ENCODE measurements at places on chromosomes 4 and X.

- peak; percentile 37 for DNase-seq
Observed at GRCh38 chr4:101792056-101792590, 1.6 kb downstream of the BANK1 start.

- no peak for DNase-seq
Observed at GRCh38 chr4:147516133-147516532, 35.2 kb downstream of the EDNRA start.

- no peak for DNase-seq
Observed at GRCh38 chrX:110003167-110004156, 548 bp downstream of the TMEM164 start.

DNA sequence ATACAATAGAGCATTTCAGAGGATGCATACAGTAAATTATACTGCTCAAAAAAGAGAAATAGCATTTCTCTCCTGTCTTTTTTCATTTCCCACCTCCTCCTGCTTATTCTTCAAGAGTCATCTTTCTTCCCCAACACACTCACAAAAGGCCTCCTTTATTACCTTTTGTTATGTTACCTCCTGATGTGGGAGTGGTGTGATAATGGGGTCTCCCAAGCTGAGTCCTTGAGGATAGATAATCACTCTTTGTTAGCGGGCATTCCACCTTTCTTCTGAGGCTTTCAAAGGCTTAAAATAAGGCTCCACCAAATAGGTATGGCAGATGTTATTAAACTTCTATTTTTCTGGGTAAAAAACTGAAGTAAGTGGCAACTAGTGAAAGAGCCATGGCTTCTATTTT lies 159.8 kb downstream of the CPEB2 start:
- no peak for DNase-seq

- DNase-seq: no peak
Observed at GRCh38 chr4:73734530-73735001, 5.8 kb upstream of the CXCL8 start.

DNA sequence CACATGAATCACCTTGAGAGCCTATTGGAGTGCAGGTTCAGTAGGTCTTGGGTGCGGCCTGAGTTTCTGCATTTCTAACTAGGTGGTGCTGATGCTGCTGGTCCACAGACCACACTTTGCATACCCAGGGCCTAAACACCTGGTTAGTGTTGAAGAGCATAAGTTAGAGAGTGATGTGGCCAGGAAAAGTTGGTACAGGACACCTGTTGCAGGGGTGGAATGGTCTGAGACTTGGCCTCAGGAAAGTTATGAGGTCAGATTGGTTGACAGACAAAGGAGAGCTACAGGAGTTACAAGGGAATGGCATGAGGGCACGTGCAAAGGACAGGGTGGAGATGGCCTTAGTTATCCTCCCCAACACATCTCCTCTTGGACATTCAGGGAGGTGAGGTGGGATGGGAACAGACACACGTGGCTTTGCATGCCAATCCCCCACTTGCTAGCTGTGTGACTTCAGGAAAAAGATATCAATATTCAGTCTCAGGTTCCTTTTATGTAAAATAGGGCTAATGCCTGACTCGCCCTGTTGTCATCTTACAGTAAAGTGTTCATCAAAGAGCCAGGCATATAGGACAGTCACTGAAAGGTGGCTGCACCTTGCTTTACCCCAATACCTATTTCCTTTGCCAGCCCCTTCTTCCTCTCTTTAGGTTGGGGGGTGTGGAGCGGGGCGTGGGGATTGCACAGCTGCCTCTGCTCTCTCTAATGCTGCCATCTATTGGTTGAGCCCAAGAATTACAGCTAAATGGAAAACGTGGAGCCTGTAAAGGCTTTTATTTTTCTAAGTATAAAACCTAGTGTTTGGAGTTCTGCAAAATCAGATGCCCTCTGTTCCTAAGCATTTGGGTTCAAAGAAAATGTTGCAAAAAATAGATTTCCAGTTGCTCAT lies 47.5 kb downstream of the ATG4A start:
- DNase-seq: peak; percentile 14

DNA sequence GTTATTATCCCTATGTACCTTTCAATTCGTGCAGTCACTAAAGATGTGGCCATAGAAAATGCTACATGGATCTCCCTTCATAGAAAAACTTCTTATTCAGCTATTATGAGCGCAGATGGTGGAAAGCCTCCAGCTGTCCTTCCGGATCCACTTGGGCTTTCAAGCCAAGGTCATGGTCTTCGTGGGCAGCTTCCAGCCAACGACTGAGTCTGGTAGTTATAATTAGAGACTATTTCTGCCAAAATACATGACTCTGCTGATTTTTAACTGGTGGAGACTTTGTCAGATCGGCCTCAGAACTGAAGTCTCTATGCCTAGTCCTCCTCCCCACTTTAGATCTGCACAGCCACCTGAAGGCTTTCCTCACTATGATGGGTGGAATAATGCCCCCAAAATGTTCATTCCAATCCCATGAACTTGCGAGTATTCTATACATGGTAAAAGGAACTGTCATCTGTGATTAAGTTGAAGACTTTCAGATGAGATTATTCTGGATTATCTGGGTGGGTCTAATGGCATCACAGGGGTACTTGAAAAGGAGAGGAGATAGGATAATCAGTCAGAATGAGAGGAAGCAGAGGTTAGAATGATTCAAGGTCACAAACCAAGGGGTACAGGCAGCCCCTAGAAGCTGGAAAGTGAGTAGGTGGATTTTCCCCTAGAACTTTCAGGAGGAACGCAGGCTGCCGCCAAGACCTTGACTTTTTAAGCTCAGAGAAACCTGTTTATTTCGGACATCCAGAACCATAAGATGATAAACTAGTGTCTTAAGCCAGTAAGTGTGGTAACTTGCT lies 171.1 kb upstream of the CXCL13 start:
- no peak for DNase-seq

GRCh38 chr4:102298716-102299115 lies 46.6 kb downstream of the SLC39A8 start:
- no peak for DNase-seq

DNA sequence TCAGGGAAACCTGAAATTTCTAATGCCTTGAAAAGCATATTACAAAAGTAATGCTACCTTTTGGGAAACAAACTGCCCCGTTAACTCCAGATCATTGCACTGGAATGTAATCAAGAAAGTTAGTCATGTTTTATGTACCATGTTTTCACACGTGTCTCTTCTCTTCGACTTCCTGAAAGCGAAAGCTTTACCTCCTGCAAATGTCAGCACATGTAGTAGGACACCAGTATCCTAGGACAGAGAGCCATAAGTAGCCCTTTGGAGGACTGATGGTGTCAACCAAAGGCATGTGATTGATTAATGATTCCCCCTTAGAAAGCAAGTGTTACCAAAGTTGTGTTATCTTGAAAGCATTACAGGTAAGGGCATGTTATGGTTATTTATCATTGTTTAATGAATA lies 8.8 kb upstream of the MND1 start:
- no peak for DNase-seq

- no peak for DNase-seq
Observed at GRCh38 chr4:74715706-74716435, 78.5 kb downstream of the BTC start.

- no peak for DNase-seq
Observed at GRCh38 chr4:58553679-58554078, 1443.5 kb upstream of the IGFBP7 start.

- DNase-seq: no peak
Observed at GRCh38 chr4:2578106-2578505, 41.7 kb downstream of the FAM193A start.

- DNase-seq: no peak
Observed at GRCh38 chr4:104859601-104860237, 287.0 kb upstream of the TET2 start.

DNA sequence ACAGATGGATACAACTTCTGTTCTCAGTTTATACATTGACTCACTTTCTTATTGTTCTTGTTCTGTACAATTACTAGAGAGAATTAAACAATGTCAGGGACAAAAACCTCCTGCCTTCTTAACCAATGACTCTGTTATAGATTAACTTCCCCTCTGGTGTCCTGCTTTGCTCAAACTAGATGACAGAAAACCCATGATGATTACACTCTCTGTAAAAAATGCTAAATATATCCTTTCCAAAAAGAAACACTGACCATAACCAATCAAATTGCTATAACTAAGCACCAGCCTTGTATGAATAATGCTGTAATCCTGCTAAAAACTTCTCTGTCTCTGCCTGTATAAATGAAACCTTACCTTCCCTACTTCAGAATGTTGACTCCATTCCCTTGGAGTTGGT lies 29.8 kb upstream of the IL13RA2 start:
- no peak for DNase-seq

GRCh38 chr4:10006231-10006600 lies 15.1 kb downstream of the SLC2A9 start:
- DNase-seq: peak; percentile 71

GRCh38 chr4:78748381-78748780 lies 27.8 kb upstream of the BMP2K start:
- DNase-seq: no peak

GRCh38 chrX:39519566-39520301 lies 578.0 kb downstream of the BCOR start:
- no peak for DNase-seq

GRCh38 chrX:103464774-103465117 lies 54.5 kb downstream of the RAB40A start:
- DNase-seq: peak; percentile 82

DNA sequence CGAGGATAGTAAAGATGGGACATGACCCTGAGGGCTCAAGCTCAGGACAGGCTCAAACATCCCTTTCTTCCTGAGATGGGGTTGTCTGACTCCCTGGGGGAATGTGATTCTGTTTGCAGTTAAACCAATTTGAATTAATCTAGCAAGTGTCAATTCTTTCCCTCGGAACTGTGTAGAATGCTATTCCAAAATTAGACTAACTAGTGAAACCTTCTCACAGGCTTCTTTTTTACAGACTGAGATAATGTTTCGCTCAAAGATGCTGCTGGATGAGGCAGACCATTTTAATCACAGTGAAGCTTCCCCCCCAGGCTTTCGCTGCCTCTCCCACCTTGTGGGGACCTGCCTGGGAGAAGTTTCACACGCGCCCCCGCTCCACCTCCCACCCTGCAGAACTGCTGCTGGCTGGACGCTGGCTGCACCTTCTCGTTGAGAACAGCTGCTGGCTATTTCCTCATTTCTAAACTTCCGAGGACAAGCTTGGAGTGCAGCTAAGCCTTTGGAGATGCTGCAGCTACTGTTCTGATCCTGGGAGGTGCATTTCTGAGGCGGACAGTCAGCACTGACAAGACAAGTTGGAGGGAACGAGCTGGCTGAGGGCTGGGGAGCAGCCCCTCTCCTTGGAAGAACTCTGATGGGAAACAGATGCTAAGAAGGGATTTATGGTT lies 297.8 kb downstream of the RAPGEF2 start:
- peak; percentile 13 for DNase-seq

GRCh38 chrX:121172703-121173102 lies 125.3 kb downstream of the GLUD2 start:
- DNase-seq: no peak

GRCh38 chr4:148868191-148868590 lies 426.0 kb upstream of the NR3C2 start:
- no peak for DNase-seq

GRCh38 chr4:149715822-149716585 lies 99.6 kb downstream of the IQCM start:
- no peak for DNase-seq

DNA sequence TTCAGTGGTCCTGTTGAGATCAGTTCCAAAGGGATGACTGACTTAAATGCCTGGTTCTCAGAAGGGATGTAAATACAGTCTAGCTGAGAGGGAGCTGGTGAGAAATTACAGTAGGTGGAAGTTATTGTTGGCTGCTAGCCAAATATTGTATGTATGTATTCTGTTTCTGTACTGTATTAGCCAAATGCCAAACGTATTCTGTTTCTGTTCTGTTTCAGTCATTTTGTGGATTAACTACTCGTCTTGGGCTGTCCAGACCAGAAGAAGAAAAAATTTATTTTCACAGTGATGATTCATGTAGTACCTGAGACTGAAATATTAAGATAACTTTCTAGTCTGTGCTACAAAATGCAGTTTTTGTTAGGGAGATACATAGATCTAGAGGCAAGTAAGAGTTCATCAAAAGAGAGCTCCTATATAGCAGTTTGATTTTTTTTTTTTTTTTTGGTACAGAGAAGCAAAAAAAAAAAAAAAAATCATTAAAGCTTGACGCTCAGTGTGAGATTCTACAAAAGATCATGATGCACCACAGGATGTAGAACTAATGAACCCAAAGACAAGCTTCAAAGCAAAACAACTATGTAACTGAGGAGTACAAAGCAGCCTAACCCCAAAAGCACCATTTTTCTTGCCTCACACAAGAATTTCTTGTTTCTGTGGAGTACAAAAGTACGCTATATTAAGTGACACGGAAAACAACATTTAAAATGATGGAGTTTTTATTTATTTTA lies 54.8 kb downstream of the CASP6 start:
- peak; percentile 29 for DNase-seq

- no peak for DNase-seq
Observed at GRCh38 chr4:77445823-77446222, 159.8 kb upstream of the CXCL13 start.

- DNase-seq: no peak
Observed at GRCh38 chrX:140274811-140275525, 229.9 kb downstream of the SOX3 start.

DNA sequence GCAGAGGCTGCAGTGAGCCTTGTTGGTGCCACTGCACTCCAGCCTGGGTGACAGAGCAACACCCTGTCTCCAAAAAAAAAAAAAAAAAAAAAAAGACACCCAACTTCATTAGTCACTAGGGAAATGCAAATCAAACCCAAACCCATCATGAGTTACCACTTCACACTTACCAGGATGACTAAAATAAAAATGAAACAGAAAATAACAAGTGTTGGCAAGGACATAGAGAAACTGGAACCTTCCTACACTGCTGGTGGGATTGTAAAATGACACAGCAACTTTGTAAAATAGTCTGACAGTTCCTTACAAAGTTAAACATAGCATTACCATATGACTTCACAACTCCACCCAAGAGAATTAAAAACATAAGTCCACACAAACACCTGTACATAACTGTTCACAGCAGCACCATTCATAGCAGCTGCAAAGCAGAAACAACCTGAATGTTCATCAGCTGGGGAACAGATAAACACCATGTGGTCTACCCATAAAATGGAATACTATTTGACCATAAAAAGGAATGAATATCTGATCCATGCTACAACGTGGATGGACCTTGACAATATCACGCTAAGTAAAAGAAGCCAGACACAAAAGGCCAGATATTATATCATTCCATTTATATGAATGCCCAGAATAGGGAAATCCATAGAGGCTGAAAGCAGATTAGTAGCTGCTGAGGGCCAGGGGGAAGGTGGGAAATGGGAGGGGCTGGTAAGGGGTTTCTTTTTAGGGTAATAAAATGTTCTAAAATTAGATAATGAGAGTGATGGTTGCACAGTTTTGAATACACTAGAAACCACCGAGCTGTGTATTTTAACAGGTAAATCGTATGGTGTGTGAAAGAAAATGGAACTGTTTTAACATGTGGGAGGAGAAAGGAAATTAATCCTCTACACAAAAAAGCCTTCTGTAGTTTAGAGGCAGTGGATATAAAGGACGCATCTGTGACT lies 18.3 kb downstream of the CD99L2 start:
- no peak for DNase-seq

GRCh38 chr4:108762559-108763225 lies at the start of gene ETNPPL:
TSS of gene ETNPPL (minus strand) at chr4:108763053. CDS start at chr4:108762898, 155 bp downstream.
- peak; percentile 28 for DNase-seq
